ENCODE measurements at places on chromosomes 6 and 20. TPM values are rescaled to one million over a fixed set of nuclear protein-coding genes. Genes with fewer than 3 reads are reported as not detected.

Gene SNAP91
- 0.33 TPM for total RNA-seq

Gene PLA2G7
- total RNA-seq, result 5.7 TPM

Gene SPATA25
- 0.99 TPM for total RNA-seq

Gene FLOT1
- 53.9 TPM for total RNA-seq

Gene COX4I2
- not detected for total RNA-seq

Gene SAMD5
- 2.9 TPM for total RNA-seq

All from mammary epithelial cell (primary cell).